Stimulated activated CD8-positive, alpha-beta memory T cell treated with anti-CD3 and anti-CD28 coated beads, Interleukin-7, amount 100 ng/mL, for 4 hours (primary cell): ENCODE measurements at places on chromosomes 16 and 17.

GRCh38 chr16:29148867-29149272, 164.0 kb downstream of the LAT start:
- DNase-seq: peak; percentile 60

DNA sequence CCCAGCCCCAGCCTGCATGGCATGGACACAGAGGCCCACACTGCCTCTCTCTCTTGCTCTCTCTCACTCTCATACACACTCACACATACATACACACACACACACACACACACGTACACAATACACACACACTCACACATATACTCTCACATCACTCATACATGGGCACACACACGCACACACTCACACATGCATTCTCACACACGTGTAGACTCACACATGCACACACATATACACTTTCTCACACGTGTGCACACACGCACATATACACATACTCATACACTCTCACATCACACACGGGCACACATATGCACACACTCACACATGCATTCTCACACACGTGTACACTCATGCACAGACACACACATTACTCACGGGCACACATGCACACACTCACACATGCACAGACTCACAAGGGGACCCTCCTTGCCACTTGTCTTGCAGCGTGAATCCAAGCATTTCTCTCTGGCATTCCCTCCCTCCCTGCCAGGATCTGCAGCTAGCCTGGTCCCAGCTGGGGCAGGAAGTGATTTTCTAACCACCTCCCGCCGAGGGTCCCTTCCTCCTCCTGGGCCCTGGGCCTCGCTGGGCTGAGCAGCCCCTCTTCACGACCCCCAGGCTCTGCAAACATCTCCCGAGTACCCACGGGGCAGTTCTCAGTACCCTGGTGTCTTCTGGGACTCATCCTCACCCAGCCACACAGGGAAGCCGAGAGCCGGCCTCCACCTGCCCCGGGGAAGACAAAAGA, 37.5 kb downstream of the IL21R start:
- DNase-seq: no peak

- no peak for DNase-seq
These were observed 963 bp upstream of the APRT start for GRCh38 chr16:88812513-88813268.

GRCh38 chr17:14579716-14580115, 278.8 kb downstream of the HS3ST3B1 start:
- DNase-seq: no peak

DNA sequence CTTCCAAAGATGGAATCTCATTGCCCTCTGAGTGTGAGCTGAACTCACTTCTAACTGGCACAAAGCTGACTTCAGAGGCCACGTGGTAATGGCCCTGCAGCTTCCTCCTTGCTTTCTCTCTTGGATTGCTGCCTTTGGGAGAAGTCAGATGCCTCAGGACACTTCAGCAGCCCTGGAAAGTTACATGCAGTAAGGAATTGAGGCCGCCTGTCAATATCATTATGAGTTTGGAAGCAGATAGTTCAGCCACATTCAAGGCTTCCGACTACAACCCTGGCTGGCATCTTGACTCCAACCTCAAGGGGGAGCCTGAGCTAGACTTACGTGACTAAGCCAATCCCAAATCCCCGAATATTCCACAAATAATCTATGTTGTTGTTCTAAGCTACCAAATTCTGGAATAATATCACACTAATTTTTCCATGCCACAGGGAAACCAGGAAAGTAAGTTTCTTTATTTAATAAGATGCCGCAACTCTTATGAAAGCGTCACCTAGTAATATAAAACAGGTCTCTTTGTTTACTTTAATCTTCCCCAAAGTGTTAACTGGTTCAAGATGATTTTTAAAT, 13.6 kb downstream of the CEP20 start:
- no peak for DNase-seq

DNA sequence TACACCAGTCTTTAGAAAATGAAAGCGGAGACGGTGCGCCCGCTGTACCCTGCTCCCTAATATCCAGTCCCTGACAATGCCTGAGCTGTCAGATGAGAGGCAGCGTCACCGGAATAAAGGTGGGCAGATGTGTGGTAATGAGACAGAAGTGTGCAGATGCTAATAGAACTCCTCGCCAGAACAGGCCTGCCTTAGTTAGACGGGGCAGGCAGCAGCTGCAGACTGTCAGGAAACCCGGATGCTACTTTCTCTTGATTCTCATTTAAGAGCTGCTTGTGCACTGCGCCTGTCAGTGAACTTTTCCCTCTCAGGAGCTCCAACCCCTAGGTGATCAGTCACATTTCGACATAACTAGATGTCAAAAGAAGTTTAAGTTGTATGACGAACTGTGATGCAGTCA, 221.8 kb upstream of the IRX3 start:
- no peak for DNase-seq

- no peak for DNase-seq
These were observed 33.1 kb upstream of the C16orf78 start for GRCh38 chr16:49340466-49340865.

DNA sequence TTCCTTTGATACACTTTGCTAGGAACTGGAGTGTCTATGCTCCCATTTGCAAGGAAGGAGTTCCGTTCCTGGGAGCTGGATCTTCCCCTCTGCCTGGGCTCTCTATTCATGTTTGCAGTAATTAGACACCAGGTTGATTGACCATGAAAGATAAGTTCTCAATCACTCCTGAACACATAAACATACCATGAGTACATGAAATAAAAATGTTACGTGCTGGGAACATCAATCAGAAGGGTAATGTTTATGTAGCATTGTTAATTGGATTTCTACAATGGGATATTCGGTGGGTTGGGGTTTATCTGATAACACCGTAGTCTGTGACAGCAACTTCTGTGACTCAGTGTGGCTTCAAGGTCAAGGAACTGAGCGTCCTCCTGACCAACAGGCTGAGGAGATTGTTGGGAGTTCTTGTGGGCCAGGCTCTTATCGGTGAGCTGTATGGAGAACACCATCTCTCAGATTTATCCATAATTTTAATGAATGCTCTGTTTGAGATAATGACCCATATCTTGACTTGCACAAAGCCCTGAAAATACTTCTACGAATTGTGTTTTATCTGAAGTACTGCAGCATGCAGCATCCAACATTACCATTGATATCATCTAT, 136.4 kb downstream of the NPIPB5 start:
- DNase-seq: no peak

DNA sequence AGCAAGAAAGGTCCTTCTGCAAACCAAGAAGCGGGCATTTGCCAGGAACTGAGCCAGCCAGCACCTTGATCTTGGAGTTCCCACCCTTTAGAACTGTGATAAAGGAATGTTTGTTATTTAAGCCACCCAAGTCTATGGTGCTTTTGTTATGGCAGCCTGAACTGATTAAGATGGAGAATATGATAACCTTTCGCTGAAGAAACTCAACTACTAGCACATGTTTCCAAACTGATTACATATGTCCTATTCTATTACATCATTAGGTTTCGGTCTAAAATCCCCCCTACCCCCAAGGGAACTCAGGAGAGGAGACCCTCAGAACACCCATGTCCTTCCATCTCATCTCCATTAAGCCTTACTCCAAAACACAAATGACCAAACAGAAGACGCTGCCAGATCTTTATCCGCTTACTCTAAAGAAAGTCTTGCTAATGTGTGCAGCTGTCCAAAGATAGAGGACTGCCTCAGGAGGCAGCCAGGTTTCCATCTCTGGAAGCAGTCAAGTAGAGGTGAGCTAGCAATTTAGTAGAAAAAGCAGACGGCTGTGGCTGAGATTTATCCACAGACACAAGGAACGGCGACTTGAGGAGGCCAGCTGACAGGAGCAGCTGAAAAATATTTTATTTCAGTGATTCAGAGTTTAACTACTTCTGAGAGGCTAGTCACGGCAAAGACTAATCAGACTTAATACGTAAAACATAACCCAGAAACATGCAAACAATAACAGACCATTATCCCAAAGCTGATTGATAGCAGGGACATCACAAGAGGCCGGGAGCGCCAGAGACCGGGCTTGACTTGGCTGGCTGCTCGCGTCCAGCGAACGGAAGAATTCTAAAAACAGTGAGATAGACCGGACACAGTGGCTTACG, 611.4 kb upstream of the CDH5 start:
- DNase-seq: no peak
